Cortex of kidney (tissue), 1 donor: ENCODE measurements at places on chromosomes 6 and 20.

GRCh38 chr6:112906726-112907125 lies 559.6 kb downstream of the RFPL4B start:
- no peak for DNase-seq

DNA sequence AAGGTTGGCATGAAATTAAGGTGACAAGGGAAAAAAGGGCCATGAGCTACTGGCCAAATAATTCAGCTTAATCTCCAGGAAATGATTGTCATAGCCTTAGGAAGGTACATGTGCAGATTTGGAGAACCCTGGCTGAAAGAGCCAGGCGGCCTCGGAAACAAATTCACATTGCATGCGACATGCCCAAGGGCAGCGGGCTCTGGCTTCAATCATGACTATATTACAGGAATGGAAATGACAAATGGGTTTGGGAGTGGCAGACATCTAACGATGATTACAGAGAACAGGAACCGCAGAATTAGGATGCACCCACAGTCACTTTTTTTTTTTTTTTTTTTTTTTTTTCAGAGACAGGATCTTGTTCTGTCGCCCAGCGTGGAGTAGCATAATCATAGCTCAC lies 112.4 kb upstream of the SALL4 start:
- no peak for DNase-seq

DNA sequence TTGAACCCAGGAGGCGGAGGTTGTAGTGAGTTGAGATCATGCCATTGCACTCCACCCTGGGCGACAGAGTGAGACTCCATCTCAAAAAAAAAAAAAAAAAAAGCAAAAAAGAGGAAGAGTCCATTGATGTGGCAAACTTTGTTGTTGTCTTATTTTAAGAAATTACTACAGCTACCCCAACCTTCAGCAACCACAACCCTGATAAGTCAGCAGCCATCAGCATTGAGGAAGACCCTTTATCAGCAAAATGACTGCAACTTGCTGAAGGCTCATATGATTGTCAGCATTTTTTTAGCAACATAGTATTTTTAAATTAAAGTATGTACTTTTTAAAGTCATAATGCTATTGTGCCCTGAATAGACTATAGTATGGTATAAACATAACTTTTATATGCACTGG lies 48.8 kb downstream of the ZFP64 start:
- DNase-seq, result no peak

- DNase-seq, result no peak
Measured at GRCh38 chr6:138402838-138403187, 1.2 kb upstream of the HEBP2 start.

- DNase-seq, result no peak
Measured at GRCh38 chr20:50073500-50073899, 39.5 kb downstream of the UBE2V1 start.

DNA sequence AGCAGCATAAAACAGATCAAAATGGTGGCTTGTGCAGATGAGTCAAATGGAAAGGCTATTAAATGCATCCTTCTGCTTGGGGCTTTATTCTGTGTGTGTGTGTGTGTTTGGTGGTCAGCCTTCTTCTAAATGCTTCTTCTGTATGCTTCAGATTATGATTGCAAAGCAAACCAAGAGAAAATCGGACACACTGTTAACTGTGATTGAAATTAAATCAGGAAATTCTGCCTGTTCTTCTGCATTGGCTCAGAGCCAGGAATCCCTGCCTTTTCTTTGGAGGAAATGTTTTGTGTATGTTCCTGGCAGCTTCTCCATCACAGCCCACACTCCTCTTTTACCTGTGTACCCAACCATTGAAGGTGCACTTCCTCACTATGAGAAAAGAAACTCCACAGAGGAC lies 22.3 kb upstream of the PDE10A start:
- no peak for DNase-seq

DNA sequence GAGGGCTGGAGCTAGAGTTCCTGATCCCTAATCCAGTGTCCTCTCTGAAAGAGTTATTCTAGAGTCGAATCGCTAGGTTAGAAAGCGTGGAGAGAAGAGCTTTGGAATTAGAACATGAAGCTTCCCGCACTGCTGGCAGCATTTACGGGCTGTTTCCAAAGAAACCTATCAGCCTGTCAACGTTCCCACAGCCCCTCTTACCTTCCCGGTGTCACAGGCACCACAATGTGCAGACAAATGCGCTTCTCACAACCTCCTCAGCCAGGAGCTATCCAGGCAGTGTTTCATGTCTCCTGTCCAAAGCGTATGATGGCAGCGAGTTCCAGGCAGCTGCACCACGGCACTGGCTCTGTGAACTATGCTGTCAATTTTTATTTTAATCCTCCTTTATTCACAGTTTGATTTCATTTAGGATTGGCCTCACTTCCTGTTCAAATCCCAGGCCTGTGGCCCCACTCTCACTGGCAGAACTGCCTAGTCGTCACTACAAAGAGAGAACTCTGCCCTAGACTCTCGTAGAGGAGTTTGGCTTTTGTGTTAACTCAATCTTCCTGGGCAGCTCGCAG lies 322.8 kb upstream of the SOX4 start:
- DNase-seq, result no peak

DNA sequence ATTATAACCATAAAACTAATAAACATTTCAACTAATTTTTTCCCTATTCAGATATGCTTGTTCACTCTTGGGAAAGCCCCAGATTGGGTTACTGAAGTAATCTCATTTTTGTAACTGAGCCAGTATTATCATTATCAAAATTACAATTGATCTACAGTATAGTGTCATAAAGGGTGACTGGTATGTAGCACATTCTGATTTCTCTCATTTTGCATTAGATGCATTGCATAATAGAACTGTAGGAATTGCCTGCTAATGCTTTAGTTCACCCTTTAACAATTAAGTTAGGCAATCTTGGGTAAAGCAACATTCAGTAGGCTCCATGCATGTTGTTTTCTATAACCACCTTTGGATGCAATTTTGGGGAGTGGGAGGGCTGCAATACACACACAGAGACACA lies 150.8 kb upstream of the FLRT3 start:
- no peak for DNase-seq

DNA sequence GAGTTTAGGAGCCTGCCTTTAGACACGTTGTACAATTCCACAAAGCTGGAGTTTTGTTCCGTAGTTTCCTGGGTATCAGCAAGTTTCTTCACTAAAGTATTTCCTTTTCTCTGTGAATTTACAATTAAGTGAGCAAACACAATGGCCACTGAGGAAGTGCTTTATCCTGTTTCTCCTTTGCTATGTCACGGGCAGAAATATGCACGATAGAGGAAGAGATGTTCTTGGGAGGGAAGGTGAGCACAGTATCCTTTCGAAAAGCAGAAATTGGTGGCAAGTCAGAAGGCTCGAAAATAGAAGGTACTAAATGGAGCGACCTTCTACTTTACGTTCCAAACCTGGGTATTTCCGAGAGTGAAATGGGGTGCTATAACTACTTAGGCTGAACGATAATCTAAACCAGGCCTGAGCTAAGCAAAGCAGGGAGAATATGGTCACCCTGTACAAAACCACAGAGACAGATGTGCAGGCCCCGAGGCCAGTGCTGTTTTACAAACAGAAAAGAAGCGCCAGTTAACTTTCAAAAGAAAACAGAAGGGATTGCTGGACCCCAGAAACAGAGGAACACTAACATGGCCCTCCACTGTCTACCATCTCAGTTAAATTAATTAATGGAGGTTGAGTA lies 259.6 kb downstream of the TBC1D7 start:
- no peak for DNase-seq

DNA sequence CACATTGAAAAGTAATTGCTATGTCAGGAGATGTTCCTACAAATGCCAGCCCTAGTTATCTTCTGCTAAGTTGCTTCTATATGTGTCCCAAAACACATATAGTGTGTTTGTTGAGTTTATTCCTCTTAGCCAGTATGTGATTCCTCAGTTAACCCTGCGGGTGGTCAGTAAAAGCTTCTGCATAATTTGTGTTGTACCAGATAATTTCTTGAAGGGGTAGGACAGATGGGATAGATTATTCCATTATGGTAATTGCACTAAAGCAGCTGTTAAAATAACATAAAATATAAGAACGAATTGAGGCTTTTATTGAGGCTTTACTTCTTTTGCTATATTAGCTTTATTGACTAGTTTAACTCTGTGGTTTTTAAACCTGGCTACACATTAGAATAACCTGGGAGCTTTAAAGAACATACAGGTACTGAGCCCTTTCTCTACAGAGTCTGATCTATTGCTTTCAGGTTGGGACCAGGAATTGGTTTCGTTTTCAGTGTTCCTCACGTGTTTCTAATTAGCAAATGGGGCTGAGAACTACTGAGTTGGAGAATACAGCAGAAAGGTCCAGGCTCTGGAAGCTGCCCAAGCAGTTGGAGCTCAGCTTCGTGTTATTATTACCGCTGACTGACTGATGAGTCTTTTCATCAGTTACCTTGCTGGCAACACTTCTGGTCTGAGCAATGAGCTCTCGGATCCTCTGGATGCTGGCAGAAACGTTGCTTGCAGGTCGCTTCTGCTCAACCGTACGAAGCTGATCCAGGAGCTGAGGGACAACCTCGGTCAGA lies 56.9 kb downstream of the FAM229B start:
- DNase-seq, result no peak

GRCh38 chr20:23257848-23258746 lies 92.5 kb upstream of the NXT1 start:
- no peak for DNase-seq

DNA sequence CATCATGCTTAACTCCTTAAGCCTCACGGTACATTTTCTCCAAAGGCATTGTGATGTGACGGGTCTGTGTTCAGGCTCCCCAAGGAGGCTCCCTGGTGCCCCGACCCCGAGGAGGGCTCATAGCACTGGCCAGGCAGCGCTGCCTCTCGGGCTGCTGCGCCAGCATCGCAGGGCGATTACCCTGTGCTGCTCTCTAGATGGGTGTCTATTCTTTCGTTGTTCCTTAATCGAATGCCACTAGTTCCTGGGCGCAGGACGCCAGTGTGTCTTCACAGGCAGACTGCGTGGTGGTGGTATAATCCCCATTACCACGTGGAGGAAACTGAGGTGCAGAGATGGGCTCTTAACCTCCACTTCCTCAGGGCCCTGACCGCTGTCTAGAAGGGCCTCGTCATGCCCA lies 267.4 kb downstream of the CDH4 start:
- no peak for DNase-seq

DNA sequence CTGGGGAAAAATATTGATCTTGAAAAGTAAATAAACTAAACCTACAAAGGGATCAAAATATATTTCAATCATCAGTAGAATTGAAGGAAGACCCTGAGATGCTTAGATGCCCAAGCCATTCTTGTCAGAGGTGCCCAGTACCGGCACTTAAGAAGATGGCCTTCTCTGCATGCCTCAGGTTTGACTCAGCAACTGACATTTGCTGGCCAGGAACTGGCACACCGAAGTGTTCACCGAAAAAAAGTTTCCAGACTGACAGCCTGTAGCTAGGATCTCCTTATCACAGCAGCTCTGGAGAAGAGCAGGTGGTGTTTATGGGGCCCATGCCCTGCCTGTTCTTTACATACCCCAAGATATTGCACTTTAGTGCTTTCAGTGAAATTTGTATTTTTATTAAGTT lies 203.2 kb downstream of the MOXD1 start:
- DNase-seq, result no peak

DNA sequence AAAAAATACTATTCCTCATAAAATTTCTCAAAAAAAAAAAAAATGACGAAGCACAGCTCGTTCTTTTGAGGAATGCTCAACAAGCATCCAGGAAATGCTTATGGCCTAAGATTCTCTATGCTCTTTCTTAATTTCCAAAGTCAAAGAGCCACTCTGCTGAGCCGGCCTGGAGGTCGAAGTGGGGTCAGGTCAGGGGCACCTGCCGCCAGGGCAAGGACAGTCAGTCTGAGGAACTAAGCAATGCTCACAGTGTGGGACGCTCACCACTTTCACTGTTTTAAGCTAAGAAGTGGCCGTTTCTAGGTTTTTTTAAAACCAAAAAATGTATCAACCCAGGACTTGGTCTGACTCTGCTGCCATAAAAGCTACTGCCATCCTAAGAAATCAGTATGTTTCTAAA lies 17.3 kb downstream of the YTHDF1 start:
- DNase-seq, result no peak

DNA sequence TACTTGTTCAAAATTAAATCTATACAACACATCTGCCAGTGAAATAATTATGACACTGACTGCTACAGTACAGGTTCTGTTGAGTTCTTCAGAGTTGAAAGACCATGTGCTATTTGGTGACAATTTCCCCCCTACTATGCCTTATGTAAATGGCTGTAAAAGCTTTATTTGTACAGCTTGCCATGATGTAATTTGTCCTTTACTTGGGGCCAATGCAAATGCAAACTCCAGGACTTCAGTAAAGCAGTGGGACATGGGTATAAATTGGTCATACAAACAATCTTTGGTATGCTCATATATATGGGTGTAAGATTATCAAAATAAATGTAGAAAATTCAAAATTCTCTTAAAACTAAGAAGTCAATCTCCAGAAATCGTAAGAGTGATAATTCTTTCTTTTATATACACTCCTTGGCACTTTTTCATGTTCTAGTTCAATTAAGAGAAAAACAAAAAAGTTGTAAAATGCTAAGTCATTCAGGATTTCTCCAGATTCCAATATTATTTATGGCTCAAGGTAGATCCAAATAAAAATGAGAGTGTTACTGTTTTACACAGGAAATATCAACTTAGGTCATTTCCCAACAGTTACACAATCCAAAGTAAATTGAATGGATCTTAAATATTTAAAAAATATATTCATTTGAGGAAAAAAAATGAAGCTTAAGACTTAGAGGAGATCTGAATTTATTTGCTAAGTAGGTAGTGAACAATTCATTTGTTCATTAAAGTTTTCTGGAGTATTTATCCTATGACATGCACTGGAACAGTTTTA lies 1310.5 kb upstream of the CITED2 start:
- DNase-seq, result no peak

DNA sequence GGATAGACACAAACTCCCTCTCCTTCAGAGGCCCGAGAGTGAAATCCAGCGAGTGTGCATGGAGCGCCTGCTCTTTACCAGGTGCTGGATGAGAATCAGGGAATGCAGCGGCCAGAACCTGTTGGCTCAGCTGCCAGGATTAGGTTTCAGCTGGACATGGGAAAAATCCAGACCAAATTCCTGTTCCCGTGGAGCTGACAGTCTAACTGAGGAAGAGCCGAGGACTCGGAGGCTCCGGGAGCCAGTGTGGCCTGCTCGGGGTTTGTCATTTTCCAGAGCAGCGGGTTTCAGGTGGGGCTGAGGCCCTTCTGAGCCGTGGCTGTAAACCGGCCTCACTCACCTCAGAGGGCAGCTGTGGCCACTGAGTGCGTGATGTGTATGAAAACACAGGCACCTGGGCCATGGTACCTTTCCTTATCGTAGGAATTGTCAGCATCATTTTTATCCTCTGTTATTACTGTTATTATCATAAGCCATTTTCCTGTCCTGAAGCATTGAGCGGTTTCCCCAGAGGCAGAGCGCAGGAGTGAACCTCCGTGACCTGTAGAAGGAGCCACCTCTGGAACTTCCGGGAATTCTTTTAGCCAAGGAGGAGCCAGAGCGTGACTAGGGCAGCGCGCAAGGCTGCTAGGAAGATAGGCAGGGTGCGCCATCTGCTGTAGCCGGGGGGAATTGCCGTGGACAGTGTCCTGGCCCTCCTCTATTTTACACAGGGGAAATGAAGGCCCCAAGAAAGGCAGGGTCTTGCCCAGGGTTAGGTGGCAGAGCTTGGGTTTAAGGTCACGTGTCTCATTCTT lies 27.3 kb downstream of the PKIG start:
- DNase-seq, result peak; percentile 19
